ENCODE measurements at places on chromosomes 1 and 21.

GRCh38 chr1:245153552-245154428 is 995 bp upstream of the KIF26B start:
- no peak for DNase-seq

DNA sequence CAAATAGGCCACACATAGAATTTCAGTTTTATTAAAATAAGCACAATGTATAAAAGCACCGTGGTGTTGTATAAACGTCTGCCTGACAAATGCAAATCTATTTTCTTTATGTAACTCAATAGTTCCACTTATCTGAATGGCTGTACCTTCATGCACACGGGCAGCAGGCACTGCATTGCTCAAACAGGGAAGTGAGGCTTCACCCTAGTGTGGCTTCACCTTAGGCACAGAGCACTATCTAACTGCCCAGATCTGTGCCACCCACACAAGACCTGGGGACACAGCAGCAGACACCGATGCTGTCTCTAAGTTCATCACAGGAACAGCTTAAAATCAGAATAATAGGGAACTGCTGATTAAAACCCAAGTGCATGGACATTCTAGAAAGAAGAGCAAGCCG is 6.0 kb upstream of the KNCN start:
- no peak for DNase-seq

DNA sequence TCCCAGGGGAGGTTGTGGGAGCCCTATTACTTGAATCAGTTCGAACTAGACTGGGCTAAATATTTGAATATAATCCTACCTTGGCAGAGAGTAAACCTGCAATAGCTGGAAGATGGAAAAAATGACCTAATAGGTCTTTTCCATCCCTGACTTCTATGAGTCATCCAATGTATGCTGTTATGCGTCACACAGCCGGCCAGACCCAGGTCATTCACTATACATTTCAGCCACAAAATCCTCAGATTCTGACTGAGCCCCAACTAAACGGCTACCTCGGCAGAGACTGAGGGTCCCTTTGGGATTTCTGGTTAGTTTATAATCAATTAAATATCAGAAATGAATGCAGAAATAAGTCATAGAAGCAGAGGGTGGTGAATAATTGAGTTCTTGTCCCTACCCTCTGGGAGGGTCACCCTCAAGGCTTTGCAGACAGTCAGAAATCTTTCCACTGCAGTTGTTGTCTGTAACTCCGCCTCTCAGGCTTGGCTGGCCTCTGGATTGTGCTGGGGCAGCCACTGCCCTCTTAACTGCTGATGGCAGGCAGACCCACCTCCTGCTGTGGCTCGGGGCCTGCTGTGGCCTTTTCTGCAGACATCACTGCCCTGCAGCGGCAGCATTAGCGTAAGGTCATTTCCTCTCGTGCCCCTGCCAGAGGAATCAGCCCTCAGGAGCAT is 240.5 kb downstream of the TGFB2 start:
- no peak for DNase-seq

DNA sequence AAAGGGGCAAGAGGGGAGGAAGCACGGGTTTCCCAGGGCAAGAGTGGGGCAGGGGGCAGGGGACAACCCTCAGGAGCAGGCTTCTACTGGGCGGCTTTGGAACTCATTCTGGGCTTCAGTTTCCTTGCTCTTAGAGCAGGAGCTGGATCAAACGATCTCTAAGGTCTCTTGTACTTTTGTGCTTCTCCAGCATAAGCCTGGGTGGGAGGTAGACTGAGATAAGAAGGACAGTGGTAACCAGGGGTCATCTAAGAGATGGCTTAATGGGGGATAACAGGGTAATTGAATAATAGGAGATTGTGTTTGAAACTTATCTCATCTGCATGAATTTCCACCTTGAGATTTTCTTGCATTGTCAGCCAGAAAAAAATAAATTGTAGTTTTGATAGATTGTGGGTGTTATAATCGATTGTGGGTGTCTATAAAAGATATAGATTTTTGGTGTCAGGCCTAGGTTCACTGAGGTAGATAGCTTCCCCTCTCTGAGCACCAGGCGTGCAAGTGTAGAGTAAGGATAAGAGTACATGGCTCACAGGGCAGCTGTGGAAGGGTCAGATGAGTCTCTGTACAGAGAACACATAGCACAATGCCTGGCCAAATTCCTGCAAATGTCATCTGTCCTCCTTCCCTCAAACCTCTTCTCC is 68.0 kb downstream of the CD58 start:
- DNase-seq: no peak

DNA sequence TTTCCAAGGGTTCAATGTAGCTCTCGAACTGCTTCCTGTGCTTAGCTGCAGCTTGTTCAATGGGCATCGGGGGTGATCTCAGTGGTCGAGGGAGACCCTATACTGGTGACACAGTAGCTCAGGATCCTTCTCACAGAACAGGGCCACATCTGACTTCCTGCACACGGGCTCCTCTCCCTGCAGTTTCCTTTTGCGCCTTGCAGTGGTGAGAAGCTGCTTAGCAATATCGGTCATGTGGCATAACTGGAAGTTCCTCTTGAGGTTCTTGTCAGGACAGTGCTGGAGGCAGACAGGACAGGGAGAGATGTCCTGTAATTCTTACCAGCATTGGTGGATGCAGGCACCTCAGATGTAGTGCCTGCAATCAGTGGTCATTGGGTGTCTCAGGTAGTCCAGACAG is 140.5 kb upstream of the MAP1LC3C start:
- DNase-seq: no peak

DNA sequence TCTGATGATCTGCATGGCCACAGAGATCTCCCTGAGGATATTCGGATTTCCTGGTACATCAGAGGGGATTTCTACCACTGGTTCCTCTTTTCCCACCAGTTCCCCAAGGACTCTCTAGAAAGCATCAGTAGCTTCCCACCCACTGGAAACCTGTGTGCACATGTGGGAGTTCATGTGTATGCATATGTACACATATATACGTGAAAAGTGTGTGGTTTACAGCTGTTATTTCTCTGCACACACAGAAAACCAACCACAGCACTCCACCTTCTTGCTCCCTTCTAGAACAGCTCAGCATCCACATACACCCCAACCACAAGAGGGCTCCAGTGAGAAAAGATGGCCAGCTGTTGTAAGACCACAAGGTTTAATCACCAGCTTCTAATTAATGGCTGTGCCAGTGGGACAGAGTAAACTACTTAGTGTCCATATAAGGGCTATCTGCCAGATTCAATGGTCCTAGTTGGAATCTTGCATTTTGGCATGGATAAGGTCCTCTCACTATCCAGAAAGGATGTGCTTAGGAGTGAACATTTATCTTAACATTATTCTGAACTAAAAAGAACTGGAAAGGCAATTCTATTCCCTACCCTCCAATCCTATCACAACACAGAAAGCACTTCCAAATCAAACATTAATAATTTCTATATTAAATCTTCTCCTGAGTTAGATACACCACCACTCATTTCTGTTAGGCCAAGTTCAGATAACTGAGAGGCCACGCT is 24.1 kb downstream of the GPR3 start:
- DNase-seq: no peak

GRCh38 chr1:29466258-29466657 is 229.9 kb downstream of the PTPRU start:
- DNase-seq: no peak

DNA sequence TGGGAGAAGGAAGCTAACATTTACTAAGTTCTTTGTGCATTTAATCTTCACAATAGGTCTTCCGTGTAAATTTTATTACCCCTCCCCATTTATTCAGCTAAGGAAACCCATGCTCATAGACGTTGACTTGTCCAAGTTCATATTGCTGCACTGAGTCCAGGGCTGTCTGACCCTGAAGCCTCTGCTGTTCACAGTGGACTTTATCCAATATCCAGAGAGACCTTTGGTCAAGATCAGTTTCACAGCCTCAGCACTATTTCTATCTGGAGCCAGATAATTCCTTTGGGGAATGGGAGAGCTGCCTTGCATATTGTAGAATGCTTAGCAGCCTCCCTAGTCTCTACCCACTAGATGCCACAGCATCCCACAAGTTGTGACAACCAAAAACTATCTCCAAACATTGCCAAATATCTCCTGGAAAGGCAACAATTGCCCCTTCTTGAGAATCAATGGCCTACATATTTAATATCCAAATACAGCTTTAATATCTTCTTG is 26.4 kb downstream of the ILDR2 start:
- DNase-seq: no peak

GRCh38 chr1:22044690-22045420 is 7.7 kb upstream of the CDC42 start:
- no peak for DNase-seq

DNA sequence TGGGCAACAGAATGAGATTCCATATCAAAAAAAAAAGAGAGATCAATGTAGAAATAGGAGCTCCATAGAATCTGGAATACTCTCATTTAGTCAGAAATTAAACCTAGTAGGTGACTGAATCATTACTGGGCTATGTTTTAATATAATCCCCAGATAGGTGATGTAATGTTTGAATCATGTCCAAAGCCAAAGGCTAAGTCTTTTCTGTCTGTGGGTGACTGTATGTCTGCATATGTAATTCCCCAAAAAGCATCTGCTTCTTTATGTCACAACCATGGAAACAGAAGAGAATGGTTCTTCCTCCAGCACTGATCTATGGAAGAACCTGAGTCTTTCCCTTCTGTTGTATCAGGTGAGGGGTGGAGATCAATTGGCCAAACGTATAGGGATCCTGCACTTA is 5.8 kb downstream of the LAMC2 start:
- no peak for DNase-seq

DNA sequence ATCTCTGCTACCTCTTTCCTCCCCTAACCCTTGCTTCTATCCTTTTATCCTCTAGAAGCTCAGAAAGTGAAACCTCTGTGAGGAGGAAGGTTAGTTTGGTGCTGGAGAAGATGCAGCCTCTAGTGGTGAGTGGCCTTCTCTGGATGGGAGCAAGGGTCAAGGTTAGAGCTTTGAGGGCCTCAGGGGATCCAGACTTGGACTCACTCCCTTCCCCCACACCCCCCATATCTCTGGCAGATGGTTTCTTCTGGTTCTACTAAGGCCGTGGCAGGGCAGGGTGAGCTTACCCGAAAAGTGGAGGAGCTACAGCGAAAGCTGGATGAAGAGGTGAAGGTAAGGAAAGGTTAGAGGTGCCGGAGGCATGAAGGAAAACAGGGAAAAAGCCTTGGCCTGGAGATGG is 9.2 kb downstream of the CGN start:
- no peak for DNase-seq

GRCh38 chr1:75472089-75472970 is 138.6 kb downstream of the SLC44A5 start:
- no peak for DNase-seq

DNA sequence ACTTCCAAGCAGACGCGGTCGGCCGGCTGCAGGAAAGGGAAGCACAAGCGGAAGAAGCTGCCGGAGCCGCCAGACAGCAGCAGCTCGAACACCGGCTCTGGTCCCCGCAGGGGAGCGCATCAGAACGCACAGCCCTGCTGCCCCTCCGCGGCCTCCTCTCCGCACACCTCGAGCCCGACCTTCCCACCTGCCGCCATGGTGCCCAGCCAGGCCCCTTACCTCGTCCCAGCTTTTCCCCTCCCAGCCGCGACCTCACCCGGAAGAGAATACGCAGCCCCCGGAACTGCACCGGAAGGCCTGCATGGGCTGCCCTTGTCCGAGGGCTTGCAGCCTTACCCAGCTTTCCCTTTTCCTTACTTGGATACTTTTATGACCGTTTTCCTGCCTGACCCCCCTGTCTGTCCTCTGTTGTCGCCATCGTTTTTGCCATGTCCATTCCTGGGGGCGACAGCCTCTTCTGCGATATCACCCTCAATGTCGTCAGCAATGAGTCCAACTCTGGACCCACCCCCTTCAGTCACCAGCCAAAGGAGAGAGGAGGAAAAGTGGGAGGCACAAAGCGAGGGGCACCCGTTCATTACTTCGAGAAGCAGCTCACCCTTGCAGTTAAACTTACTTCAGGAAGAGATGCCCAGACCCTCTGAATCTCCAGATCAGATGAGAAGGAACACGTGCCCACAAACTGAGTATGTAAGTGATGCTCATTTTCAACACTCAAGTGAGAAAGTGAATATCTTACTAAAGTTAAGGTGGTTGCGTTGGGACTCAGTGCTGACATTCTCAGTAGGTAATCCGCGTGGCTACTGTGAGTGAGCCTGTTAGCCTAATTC is 25.5 kb downstream of the UTS2 start:
- no peak for DNase-seq

- no peak for DNase-seq
These were observed 30.6 kb downstream of the CAPN2 start for GRCh38 chr1:223742856-223743517.

GRCh38 chr1:92858564-92859399 is 26.9 kb downstream of the RPL5 start:
- DNase-seq: no peak

- no peak for DNase-seq
These were observed 48.6 kb downstream of the WNT2B start for GRCh38 chr1:112557385-112557784.

- no peak for DNase-seq
These were observed 3.0 kb downstream of the TSPAN2 start for GRCh38 chr1:115086176-115086830.

DNA sequence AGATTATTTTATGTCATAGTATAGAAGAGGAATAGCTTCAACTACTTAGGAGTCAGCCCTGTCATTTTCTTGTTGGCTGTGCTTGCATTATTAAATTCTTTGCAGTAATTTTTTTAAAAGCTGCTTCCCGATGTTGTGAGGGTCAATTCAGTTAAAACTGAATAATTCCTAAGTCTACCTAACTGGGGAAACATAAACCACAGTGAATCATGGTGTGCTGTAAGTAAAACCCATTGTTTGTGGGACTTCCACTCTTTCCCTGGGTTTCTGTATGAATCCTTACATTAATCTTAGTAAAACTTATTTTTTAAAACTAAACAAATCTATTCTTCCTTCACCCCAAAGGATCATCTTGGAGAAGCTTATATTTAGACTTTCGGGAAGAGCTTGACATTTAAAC is 4.4 kb downstream of the SUCO start:
- DNase-seq: no peak

DNA sequence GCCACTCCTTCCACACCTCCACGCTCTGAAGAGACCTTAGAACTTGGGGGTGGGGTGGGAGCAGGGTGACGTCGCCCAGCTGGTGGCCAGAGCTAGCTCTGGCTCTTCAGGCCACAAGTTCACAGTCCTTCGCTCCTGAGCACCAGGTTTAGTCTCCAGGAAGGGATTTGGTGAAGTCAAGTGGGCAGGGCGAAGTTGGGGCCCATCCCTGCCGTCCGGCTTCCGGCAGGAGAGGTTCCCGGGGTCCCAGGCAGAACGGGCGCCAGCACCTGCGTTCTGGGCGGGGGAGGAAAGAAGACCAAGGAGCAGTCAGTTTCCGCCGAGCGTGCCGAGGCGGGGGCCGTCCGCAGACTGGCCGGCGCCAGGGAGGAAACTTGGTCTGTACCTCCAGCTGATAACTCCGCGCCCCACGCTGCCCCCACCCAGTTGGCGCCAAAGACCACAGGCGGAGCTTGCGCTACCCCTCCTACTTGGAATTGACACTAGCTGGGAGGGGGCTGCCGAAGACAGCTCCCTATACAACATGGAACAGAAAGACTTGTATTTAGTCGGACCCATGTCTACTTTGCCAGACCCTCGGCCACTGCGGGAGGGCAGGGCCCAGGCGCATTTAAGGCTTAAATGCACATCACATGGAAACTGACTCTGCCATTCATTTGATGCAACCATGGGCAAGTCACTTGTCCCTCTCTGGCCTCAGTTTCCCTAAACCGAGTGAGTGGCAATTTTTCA is 995 bp downstream of the ID3 start:
- no peak for DNase-seq
